ENCODE measurements at places on chromosomes 13 and 19. TPM values are rescaled to one million over a fixed set of nuclear protein-coding genes. Genes with fewer than 3 reads are reported as not detected.

- no peak for DNase-seq
These were observed 20.1 kb downstream of the SH3GL1 start for GRCh38 chr19:4380254-4380727.

DNA sequence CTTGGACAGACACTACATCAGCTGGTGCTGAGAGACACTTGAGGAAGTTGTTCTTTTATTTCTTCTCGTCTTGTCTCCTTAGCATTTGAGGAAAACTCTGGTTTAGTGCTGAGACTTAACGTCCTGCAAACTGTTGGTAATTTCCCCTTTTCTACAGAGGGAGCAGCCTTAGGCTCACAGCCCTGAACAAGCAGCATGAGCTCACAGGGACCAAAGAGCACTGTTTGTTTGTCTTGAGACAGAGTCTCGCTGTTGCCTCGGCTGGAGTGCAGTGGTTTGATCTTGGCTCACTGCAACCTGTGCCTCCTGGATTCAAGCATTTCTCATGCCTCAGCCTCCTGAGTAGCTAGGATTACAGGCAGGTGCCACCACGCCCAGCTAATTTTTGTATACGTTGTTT lies 5.5 kb downstream of the ZNF805 start:
- no peak for DNase-seq

DNA sequence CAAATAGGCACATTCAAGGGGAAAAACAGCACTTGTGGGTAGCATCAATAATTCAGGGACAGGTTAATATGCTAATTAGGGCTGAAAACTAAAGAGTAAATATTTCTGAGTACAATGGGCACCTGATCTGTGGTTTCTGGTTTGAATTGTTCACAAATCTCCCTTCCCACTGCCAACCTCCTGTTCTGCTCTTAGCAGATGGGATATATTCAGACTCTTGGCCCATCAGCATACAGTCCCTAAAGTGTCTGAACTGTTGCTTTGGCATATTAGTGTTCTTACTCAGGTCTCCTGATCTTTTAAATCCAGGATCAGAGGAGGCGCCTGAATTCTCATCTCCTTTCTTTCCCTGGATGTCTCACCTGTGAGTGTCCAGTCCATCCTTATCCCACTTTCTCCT lies 8.2 kb upstream of the LRCH1 start:
- no peak for DNase-seq

Gene NOTCH3
- polyA plus RNA-seq: 11.3 TPM
